Inflammatory macrophage treated with lipopolysaccharide for 1 hour (primary cell): ENCODE measurements at places on chromosomes 13 and 19.

DNA sequence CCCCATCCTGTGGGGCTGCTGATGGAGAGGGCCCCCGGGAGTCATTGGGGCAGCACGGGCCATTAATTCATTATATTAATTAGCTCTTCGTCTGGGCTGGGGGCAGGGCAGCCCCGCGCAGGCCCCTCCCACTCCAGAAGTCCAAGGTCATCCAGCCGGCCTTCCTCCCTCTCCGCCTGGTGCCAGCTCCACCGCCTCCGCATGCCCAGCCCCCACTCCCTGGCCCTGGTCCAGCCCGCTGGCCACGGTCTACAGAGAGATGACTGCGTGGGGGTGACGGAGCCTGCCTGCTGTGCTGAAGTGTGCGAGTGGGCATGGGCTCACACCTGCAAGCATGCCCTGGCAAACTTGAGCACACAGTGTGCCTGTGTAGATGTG lies 8.8 kb downstream of the IGLON5 start:
- DNase-seq = no peak

- no peak for DNase-seq
These were observed at the start of gene TDRD12 for GRCh38 chr19:32719611-32720059. Gene TDRD12, plus strand, starts transcription at chr19:32719767. Its CDS starts 306 bp downstream, at chr19:32720073.

GRCh38 chr13:51451467-51452360 lies 1.1 kb downstream of the INTS6 start:
- DNase-seq = peak; percentile 75

- DNase-seq = no peak
These were observed 50.4 kb downstream of the GPR12 start for GRCh38 chr13:26710166-26710565.

DNA sequence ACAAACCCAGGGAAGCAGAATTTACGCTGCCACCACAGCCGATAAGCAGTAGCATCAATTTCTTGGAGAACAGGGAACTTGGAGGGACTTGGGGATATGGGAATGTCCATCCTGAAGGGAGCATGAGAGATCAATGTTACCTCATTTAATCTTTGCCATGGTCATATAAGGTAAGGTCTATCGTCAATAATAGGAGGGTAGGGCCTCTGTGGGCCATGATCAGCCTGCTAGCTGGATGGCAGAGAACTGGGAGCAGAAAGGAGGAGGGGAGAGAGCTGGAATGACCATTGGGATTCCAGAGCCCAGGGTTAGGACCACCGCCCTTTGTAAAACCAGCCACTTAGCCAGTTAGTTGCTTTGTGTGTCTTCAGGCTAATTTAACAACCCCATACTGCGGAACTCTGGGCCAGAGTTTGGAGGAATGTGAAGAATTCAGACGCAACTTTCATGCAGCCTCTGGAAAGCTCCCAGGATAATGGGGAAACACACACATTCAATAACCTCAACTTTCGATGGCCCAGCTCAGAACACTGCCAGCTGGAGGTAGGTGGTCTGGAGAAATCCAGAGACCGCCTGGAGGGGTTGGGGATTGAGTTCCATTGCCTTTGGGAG lies 40.3 kb downstream of the ZNF557 start:
- DNase-seq = no peak

- peak; percentile 61 for DNase-seq
These were observed 6.0 kb downstream of the PLAUR start for GRCh38 chr19:43664018-43664417.

DNA sequence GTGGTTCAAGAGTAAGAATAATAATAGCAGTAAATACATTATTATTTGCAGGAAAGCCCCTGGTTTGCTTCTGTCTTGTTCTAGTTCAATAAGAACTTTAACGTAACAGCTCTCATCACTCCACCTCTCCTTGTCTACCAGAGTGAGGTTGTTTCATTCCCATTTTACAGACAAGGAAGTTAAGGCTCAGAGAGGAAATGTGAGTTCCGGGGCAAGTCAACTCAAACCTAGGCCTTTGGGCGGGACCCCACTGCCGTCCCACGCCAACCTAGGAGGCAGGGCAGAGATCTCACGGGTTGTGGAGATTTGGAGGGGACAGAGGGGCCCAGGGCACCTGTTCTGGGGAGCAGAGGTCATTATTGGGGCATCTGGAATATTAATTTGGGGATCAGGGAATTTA lies 1.5 kb downstream of the MAP4K1 start:
- DNase-seq = no peak

GRCh38 chr13:31591642-31592233 lies 147.6 kb upstream of the RXFP2 start:
- no peak for DNase-seq

DNA sequence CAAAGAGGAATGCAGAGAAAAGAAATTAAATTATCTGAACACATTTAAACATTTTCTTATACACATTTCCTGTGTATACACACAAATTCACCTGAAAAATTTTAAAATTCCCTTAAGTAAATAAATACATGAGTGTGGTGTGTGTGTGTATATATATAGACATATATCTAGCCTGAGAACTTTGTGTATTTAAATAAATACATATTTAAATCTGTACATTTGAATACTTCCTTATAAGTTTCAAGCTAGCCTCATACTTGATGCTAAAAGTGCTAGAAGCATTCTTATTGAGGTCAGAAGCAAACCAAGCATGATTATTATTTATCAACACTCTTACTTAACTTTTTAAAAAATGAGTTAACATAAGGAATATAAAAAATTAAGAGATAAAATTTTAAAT lies 260.7 kb downstream of the NHLRC3 start:
- no peak for DNase-seq

DNA sequence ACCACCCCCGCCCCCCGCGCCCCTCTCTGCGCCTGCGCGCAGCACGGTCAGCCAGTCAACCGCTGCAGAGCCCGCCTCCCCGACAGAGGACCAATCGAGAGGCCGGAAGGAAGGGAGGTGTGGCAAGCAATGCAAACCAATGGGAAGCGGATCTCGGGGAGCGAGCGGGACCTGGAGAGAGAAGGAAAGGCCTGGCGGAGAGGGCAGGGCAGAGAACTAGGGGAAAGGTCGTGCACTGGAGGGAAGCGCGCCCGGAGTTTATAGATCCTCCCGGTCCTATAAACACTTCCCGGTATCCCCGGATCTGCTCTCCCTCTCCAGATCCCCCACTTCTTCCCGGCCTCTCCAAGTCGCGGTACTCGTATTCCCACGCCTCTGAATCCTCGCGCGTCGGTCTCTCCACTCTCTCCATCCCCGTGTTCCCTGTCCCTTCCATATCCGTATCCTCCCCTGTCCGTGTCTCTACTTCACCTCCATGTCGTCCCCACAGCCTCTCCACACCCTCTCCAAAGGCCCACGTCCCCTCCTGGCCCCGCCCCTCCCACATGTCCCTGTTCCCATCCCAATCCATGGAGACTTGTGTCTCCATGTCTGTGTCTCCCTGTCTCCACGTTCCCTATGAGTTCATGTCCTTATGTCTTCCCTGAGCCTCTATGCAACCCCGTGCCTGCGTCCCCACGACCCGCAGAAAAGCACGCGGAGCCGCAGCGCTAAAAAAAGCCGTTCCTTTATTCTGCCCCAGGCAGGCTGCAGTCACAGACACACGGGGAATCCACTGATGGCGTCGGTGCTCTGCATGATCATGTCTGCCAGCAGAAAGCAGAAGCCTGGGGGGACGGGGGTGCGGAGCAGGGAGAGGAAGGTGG lies 434 bp upstream of the ETFB start:
- DNase-seq = peak; percentile 97

GRCh38 chr13:114166381-114167131 lies 12.5 kb upstream of the CFAP97D2 start:
- DNase-seq = no peak

GRCh38 chr13:69108486-69108885 lies 999.1 kb upstream of the ATXN8OS start:
- DNase-seq = no peak

- peak; percentile 61 for DNase-seq
These were observed 67.3 kb downstream of the TRPM4 start for GRCh38 chr19:49224879-49225278.

- no peak for DNase-seq
These were observed 14.9 kb upstream of the SCN1B start for GRCh38 chr19:35015270-35015953.

DNA sequence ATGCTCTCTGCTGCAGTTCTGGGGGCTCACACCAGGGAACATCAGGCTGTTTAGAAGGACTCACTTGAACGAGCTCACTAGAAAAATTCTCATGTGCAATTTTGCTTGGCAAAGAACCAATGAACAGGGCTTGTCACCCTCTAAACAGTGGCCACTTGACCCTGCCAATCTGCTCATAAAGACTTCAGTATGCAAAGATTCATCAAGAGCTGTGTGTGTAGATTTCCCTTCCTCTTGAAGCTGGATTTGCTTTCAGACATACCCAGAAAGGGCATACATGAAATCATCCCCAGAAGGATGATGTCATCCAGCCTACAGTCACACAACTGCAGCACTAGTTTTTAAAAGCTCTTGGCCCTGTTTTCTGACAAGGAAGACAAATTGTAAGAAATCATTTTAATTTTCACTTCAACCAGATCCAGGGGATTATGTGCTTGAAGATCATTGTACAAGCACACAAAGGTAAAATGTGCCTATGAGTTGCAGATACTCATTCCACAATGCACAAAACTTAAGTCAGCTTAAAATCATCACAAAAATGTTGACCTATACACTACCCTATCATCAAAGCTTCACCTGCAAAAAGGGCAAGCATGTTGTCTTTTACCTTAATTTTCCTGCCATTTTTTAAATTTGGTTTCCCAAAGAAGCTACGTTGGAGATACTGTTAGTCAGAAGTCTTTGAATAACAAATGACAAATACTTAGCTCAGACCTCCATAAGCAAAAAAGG lies 5.2 kb upstream of the STK24 start:
- DNase-seq = peak; percentile 75

GRCh38 chr13:108950333-108951010 lies 321.1 kb downstream of the MYO16 start:
- no peak for DNase-seq

DNA sequence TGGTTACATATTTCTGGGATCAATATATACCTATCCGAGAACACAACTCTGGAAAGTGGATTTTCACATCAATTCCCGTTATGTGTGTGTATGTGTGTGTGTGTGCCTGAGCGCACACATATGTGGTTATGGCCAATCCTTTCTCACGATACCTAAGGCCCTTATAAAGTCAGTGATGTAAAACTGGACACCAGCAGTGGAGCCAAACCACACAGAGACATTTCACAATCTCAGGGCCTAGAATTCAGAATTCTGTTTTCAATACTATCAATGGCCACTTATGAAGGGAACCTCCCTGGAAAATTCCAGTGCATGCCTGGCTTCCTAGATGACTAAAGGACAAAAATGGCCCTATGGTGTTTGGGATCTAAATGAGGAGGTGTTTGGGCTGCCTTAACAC lies 187.3 kb upstream of the UBL3 start:
- DNase-seq = no peak

DNA sequence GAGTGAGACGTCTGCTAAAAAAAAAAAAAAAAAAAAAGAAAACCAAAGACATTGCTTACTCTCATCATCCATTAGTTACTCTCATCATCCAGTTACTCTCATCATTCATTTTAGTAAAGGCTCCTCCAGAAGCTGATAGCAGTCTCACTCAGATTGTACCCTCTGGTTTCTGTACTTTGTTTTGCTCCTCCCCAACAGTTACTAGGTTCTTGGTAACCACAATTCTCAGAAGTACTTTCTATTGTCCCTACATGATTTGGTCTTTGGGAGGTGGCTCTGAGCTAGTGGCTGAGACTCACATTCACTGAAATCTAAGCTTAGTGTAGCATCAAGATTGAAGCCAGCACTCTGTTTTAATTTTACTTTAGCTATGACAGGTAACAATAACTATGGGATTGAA lies 14.3 kb downstream of the ERICH4 start:
- DNase-seq = no peak

- no peak for DNase-seq
These were observed 30.1 kb downstream of the ZNF557 start for GRCh38 chr19:7099597-7099921.

DNA sequence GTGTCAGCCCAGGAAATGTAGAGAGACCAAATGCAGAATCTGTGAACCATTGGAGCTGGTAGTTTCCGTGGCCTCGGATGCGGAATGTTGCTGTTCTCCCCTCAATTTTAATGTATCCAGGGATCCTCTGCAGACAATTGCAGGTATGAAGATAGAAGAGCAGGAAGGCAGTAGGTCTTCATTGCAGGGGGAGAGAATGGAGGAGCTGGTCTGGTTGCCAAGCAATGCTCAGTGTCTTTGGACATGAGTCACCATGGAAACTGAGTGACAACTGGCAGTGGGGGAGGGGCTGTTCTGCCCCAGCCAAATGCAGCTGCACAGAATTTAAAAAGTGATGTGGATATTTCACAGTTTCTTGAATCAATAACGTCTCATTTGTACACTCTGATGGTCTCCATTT lies 56.1 kb upstream of the ZNF835 start:
- DNase-seq = no peak

GRCh38 chr13:85582890-85583289 lies 216.3 kb downstream of the SLITRK6 start:
- no peak for DNase-seq

DNA sequence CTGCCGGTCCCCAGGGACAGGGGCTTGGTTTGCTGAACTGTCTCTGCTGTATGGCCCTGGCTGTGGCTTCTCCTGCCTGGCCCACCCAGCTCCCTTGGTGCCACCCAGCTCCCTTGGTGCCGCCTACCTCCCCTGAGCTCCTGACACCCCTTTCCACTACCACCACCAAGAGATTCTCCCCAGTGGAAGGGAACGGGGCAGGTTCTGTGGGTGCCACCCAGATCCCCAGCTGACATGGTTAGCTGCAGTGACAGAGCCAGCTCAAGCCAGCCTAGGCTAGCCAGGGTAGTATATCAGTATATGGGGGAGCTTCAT lies 28.5 kb upstream of the POP4 start:
- no peak for DNase-seq

DNA sequence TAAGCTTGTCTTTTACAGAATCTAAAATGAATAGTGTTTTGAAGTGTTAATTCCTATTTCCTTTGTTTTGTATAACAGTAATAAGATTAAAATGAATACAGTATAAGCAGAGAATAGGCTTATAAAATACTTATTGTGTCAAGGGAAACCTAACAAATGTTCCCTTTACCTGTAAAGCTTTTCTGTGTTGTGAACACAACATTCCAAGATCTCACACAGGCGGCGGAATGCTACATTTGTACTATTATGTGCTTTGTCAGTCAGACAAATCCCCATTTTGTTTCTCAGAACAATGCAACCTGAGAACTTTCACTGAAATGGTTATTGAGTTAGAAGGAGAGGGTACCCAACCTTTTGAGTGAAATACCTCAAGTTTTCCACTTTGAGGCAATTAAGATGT lies 1170.3 kb downstream of the OLFM4 start:
- no peak for DNase-seq

GRCh38 chr13:39509616-39510315 lies 93.2 kb downstream of the LHFPL6 start:
- no peak for DNase-seq

DNA sequence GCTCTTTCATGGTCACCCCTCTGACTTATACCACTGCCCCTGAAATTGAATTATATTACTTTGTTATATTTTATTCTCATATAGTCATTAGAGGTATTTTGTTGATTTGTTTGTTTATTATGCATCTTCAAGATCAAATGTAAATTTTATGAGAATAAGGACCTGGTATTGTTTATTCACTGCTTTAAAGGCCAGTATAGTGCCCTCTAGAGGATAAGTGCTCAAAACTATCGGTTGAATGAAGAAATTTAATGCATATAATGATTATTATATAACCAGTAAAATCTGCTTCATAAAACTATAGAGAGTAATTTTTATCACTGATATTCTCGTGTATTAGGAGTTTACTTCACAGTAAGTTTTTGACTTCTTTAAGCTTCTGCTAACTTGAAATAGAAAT lies 1401.9 kb downstream of the SLITRK1 start:
- DNase-seq = no peak

GRCh38 chr13:29925457-29926097 lies 75.2 kb upstream of the UBL3 start:
- DNase-seq = peak; percentile 65

- DNase-seq = no peak
These were observed 2.4 kb downstream of the CACNG8 start for GRCh38 chr19:53965091-53965490.
